NCI-H1092 treated with DMSO at 0.1 percent for 48 hours (cell line): ENCODE measurements at places on chromosomes 1 and 21.

GRCh38 chr21:33644383-33645074, 2.2 kb downstream of the ITSN1 start:
- no peak for DNase-seq

DNA sequence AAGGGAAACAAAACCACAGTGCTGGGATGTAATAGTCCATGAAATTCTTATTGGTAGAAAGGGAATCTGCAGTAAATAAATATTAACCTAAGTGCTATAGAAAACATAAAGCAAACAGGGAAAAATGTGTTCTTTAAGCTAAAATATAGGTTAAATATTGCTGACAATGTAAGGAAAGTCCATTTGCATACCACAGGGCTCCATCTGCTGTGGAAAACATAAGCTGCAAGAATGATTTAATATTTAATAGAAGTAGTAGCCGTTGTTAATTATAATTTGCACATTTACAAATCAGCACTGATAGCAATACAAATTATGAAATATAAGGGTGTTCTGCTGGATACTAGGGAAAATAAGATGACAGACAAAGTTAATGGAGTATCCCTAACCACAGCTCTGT, 444.9 kb upstream of the PKN2 start:
- no peak for DNase-seq

- no peak for DNase-seq
Observed at GRCh38 chr1:102107441-102107840, 110.7 kb upstream of the OLFM3 start.

- DNase-seq, result no peak
Observed at GRCh38 chr1:38360807-38361206, 314.2 kb upstream of the POU3F1 start.

DNA sequence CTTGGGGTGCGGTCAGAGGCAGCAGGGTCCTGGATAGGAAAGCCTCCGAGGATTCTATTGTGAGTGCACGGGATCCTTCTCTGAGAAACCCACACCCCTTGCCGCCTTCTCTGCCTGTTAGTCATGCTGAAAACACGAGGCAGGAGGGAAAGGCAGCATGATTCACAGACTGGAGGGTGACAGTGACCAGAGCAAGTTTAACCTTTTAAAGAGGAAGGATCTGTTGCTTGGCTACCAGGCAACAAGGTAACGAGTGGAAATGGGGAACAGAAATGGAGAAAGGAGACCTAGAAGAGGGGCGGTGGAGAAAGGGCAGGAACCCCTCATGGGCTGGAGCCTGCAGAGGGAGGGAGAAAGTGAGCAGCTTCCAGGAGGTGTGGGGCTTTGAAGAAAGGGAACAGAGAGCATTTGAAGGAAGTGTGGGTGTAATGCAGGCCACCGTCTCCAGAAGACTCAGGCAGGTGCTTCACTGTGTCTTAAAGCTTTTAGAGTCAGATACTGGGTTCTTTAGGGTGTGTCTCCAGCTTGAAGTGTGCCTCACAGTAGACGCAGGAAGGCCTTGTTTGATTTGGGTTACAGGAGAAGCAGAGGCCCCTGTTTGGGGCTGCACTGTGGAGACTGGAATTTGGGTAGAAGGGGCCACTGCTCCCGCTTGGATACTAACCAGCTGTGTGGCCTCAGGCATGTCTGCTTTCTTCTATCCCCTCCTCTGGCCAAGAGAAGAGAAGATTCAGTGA, 19.1 kb downstream of the OPTC start:
- DNase-seq, result no peak

- DNase-seq, result no peak
Observed at GRCh38 chr1:109793089-109793485, 29.4 kb upstream of the EPS8L3 start.

DNA sequence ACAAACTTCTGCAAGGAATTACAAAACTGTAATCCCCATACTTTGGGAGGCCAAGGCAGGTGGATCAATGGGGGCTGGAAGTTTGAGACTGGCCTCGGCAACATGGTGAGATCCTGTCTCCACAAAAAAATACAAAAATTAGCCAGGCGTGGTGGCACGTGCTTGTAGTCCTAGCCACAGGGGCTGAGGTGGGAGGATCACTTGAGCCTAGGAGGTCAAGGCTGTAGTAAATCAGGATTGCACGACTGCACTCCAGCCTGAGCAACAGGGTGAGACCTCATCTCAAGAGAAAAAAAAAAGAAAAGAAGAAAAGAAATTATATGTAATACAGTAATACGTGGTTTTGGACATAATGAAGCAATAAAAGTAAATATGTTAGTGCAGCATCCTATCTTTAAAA, 138.2 kb downstream of the COP1 start:
- no peak for DNase-seq

DNA sequence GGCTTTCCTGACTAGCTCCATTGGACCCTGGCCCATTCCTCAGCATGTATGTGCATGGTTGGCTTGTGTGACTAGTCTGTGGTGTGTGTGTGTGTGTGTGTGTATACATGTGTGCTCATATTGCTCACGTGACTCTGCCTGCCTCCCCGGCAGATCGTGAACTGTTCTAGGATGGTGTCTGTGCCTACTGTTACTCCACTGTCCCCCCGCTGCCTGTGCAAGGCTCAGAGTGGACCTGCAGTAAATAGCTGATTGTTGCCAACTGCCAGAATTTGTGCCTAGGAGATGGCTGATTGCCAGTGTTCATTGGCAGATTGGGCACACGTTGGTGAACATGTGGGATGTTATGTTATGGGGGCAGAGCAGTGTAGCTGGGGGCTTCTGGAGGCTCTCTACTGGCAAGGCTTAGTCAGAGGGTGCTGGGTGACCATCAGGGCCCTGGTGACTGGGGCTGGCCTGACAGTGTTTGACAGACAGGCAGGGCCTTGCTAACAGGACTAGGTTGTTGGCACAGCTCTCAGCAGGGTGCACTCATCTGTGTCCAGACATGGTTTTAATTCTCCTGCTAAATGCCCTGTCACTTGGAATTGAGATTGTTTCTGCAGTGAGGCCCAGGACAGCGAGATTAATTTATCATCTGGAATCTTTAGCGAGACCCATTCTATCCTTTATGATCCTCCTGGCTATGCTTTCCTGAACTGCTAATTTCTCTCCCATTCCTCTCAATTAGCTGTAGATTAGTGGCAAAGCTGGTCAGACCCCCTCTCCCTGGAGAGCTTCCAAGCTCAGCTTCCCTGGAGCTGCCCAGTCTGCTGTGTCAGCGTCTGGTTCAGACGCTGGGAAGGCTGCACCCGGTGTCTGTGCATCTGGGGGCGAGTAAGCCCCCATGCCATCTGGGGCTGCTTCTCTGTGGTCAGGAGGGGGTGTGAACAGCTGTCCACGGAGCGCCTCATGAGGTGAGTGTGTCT, 20.8 kb downstream of the SLC6A17 start:
- DNase-seq, result peak; percentile 91

GRCh38 chr1:63277195-63278192, 44.9 kb upstream of the FOXD3 start:
- no peak for DNase-seq

DNA sequence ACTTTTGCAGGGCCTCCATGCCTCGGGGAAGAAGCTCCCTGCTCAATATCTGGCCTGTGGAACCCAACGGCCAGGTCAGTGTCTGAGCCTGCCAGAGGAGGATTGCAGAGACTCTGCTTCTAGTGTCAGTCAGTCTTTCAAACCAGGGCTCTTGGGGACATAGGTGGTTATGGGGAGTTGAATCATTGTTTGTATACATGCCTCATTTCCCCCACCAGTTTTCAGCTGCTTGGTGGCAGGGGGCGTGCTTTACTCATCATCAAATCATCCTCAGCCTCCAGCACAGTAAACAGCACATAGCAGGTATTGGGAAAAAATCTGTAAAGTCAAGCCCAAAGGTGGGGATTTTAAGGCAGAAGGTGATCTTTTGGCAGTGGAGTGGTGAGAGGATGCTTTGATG, 17.4 kb upstream of the FAM89A start:
- no peak for DNase-seq

DNA sequence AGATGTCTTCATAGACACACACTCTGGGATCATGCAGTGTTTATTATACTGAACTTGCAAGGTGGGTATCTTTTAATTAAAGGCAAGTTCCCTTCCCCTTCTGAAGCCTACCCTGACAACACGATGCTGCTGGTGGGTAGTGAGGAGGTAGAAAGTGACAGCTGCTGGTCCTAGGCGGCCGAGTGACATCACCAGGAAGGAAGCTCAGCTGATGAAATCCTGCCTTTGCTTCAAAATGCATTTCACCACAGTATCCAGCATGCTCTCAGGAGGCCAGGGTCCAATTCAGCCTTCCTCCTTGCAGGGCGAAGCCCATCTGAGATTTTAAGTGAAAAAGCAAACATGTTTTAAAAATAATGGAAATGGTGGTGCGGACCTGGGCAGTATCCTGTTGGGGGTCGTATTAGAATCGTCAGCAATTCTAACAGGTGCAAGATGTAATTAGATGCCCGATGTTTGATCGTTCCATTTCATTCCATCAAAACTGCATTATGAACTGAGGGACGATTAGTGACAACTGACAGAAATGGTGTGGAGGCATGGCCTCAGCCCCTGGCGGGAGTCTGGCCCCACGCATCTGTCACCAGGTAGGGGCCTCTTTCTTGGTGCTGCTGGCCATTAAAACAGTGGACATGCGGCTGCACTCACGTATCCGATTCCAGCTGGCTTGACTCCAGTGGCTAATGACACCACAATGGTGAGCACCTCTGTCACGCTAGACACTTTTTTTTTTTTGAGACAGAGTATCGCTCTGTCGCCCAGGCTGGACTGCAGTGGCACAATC, 324.8 kb upstream of the C1orf174 start:
- DNase-seq, result no peak

GRCh38 chr1:59110271-59110670, 186.6 kb upstream of the FGGY start:
- no peak for DNase-seq

- no peak for DNase-seq
Observed at GRCh38 chr1:237507005-237507404, 383.7 kb downstream of the ZP4 start.

GRCh38 chr1:1033009-1033587, 13.2 kb downstream of the AGRN start:
- peak; percentile 55 for DNase-seq

DNA sequence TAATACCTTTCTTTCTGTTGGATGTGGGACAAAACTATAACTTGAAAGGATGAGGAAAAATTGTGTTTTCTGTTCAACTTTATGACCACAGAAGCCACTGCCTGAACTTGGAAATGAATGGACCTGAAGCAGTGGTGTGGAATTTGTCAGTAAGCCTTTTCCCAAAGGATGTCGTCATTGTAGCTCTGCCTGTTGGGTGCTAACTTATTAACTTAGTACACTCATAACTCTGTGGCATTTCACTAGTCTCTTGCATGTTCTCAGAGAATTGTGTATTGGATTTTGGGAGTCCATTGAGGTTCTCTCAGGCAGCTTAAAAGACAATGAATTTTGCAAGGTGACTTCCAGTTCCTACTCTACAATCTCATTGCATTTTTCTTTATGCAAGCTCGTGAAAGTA, 49.6 kb downstream of the KCNK2 start:
- no peak for DNase-seq
